ENCODE measurements at places on chromosomes 16 and 17.
A peak's percentile ranks its signal among the peaks of the same experiment; 100 is the strongest.

- DNase-seq, result no peak
Observed at GRCh38 chr17:72378414-72379390, 257.9 kb downstream of the SOX9 start.

DNA sequence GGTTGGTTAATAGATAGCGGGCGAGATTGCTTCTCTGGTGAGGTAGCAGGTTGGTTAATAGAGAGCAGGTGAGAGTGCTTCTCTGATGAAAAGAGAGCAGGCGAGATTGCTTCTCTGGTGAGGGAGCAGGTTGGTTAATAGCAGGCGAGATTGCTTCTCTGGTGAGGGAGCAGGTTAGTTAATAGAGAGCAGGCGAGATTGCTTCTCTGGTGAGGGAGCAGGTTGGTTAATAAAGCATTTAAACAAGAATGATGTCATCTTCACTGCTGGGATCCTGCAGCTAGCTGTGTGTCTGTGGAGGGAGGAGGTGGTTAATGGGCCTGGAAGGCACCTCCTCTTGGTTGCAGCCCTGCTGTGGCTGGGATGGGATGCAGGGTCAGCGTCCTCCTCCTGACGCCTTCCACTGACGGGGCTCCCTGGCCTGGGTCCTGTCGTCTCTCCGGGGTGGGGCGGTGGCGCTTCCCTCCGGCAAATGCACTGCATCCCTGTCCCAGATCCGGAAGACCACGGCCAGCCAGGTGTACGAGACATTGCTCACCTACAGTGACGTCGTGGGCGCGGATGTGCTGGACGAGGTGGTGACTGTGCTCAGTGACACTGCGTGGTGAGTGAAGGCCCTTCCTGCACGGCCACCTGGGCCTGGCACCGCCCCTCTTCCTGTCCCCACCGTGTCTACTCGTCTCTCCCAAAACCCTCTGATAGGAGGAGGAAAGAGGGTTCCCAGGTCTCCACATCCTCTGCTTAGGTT lies 99.2 kb upstream of the ZNF750 start:
- DNase-seq, result peak; percentile 18

DNA sequence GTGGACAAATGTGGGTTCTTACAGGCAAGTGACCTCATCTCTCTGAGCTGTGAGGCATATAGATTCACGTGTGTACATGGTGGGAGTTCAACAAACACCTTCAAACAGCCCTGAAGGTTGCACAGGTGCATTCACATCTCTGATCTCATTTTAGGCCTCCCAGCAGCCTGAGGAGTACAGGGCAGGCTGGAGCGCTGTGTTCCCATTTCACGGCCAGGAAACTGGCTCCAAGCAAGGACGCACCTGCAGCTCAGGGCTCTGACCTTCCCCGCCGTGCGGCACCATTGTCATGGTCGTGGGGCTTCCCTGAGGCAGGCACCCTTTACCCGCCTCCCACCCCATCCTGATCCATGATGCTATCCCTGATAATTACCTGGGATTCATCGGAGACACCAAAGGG lies 4.8 kb upstream of the CD300A start:
- no peak for DNase-seq

- DNase-seq, result peak; percentile 72
Observed at GRCh38 chr17:2940352-2940751, 123.1 kb downstream of the OR1D5 start.

DNA sequence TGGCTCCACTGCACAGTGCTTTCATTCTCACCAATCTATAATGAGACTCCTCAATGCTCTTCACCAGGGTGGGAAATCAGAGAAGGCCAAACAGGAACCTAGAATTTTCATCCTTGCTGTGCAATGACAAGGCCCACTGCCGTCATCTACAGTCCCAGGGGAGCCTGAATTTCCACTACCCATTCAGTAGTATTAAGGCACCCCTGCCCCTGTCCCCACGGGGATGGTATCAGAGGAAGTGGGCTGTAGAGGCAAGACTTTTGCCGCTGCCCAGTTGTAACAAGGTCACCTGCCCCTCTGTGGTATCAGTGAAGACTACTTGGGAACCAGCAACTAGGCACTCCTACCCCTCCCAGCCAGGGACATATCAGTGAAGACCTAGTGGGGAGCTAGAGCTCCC lies 104.5 kb downstream of the C16orf78 start:
- DNase-seq, result no peak

- peak; percentile 47 for DNase-seq
Observed at GRCh38 chr17:15323131-15323530, 18.3 kb downstream of the TEKT3 start.

- DNase-seq, result no peak
Observed at GRCh38 chr17:44559634-44560554, 2.6 kb downstream of the FZD2 start.

- no peak for DNase-seq
Observed at GRCh38 chr16:57251352-57251751, 6.3 kb downstream of the ARL2BP start.

DNA sequence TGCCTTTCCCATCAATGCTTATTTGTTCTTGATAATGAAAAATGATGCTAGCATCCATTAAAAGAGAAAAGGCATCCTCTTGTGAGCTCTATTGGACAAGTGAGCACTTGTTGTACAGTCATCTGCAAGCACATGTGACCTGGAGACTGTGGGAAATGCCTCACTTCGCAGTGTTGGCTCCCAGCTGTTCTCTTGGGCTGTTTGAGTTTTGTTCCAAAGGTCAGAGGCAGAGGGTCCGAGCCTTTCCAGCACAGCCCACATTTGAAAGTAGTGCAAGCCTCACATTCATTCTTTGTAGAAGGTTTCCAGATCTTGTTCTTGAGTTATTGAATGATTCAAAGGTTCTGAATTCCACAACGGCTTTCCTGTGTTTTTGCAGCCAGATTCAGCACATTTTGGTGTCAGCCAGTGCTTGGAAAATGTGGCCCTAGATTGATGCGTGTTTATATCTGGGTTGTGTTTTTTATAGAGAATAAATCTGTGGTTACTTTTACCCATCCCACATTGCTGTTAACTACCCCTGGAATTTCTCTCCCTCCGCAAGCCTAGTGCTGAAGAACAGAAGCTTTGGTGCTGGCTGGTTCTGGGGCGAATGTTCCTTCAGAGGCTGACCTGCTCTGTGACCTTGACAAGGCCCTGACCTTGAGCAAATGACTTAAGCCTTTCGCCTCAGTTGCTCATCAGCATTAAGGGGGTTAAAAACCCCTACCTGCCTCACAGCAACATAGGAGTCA lies 49.8 kb downstream of the CDH1 start:
- DNase-seq, result peak; percentile 51

- peak; percentile 66 for DNase-seq
Observed at GRCh38 chr17:15185625-15185991, 79.5 kb downstream of the PMP22 start.

DNA sequence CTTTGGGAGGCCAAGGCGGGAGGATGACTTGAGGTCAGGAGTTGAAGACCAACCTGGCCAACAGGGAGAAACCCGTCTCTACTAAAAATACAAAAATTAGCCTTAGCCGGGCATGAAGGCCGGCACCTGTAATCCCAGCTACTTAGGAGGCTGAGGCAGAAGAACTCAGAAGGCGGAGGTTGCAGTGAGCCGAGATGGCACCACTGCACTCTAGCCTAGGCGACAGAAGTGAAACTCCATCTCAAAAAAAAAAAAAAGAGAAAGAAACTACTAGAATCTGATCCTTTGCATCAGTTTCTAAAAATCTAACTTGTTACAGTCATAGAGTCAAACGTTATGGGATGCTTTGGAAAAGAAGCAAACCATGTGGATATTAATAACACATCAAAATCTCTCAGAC lies 1.6 kb upstream of the PECAM1 start:
- DNase-seq, result no peak

GRCh38 chr17:18235743-18236256 lies 10.4 kb downstream of the LLGL1 start:
- DNase-seq, result no peak

GRCh38 chr16:88442727-88443576 lies 10.1 kb upstream of the ZFPM1 start:
- peak; percentile 83 for DNase-seq

- no peak for DNase-seq
Observed at GRCh38 chr17:45233423-45233924, 11.8 kb downstream of the FMNL1 start.

GRCh38 chr16:56964243-56965148 lies 2.7 kb downstream of the CETP start:
- DNase-seq, result peak; percentile 70

GRCh38 chr16:54843424-54843750 lies 87.3 kb upstream of the IRX5 start:
- no peak for DNase-seq

DNA sequence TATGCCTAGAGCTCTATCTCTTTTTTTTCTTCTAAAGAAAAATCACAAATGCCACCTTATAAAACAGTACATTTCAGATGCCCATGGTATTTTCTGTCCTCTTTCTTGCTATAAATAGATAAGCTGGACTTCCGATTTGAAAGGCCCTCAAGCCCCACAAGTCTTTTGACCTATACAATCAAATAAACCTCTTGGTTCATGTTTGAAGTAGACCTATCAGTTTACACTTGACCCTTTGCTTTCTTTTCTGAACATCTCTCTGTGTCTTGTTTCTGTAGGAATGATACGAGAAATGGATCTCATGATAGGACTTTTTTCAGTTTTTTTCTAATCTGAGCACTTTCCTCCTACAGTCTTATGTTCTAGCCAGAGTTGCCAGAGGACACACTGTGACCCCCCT lies 327.2 kb downstream of the SOX9 start:
- no peak for DNase-seq

DNA sequence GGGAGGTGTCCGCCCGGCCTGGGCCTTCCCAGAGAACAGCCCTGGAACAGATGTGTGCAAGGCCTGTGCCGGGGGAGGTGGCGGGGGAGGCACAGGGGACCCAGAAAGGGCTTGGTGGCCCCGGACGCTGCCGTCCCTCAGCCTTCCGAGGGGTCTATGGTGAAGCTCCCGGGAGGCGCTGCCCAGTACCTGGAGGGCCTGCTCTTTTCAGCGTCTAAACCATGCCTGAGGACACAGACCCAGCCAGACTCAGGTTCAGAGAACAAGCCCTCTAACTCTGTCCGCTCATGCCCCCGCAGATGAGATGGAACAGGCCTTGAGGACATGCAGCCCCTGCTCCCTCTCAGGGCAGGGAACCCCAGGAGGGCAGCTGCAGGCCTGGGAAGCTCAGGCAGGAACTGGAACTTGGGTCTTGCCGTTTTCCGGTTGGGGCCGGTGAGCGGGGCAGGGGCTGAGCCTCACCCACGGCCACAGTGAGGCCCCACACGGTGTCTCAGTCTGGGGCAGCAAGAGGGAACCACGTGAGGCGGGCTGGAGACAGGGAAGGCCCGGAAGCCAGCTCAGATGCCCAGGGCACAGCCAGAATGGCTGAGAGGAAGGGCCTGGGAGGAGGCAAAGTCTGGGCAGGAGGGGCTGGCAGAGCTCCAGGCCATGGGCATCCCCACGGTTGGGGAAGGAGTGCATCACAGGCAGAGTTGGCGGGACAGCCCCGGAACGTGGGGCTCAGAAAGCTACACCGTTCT lies 12.5 kb downstream of the SLC16A3 start:
- peak; percentile 79 for DNase-seq

- no peak for DNase-seq
Observed at GRCh38 chr16:86772671-86773353, 194.5 kb downstream of the FOXL1 start.

DNA sequence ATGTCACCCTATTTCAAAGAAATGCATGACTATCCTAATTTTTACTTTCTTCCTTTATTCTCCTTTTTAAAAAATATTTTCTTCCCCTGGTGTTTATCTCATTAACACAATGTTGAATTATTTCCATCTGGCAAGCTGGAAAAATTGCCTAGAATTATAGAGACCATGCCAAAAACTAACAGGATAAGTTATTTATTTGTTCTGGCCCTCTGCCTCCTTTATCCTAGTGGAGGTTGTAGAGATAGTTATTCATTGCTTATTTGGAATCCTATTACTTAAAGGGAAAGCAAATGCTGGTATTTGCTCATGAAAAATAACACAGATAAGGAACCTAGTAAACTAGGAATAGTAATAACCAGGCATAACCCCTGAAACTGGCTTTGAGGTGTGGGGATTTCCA lies 684.9 kb upstream of the KIF2B start:
- no peak for DNase-seq

DNA sequence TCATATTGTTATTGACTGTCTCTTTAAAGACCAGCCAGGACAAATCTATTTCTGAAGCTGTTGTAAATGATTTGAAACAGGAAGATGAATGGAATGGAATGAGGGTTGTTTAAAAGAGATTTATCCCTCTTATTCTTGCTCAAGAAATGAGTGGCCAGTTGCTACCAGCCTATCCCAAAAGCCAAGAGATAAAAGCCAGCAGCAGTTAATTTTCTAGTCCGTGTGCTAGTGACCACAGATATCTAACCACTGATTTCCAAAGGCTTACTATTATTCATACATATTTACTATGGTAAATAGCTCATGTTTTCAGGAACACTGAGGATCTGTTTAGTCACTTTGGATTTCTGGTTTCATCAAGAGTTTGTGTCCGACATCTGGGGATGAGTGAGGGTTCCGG lies 105.7 kb downstream of the CDH13 start:
- no peak for DNase-seq

- no peak for DNase-seq
Observed at GRCh38 chr17:3949418-3949817, 14.8 kb downstream of the ATP2A3 start.

- DNase-seq, result no peak
Observed at GRCh38 chr17:68613739-68614298, 12.7 kb upstream of the FAM20A start.

GRCh38 chr16:2826591-2827373 lies 3.3 kb upstream of the ZG16B start:
- DNase-seq, result no peak

GRCh38 chr16:30110661-30111060 lies 2.7 kb downstream of the GDPD3 start:
- DNase-seq, result no peak

GRCh38 chr16:1745900-1746692 lies 25.2 kb downstream of the NME3 start:
- DNase-seq, result no peak

- no peak for DNase-seq
Observed at GRCh38 chr17:8359769-8360168, 16.7 kb downstream of the KRABD2 start.

DNA sequence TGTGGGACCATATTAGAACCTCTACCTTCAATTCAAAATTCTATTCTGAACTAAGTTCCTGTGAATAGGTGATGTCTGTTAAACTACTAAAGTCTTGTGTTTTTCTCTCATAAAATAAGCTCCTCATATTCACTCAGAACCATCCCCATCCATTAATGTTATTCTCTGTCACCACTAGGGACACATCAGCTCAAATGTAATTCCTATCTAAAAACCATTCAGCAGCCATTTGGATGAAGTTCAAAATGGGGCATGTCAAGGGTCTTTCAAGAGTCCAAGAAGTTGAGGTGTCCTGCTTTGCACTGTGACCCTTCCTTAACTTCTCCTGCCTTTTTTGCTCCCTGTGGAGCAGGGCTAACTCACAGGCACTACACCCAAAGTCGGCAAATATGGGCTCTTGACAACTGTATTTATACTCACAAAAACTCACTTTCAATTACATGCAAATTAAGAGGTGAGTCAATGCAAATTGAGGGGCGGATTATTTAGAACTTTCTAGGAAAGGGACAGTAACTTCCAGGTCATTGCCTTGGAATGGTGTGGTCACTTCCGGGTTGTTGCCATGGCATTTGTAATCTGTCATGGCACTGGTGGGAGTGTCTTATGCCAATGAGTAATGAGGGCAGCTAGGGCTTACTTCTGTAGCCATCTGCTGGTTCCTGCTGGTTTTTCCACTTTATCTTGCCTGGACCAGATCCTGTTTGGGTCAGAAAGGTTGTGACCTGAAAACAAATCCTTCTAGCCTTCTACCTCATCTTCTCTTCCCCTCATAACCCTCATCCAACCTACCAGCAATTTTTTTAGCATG lies 128.2 kb upstream of the COX10 start:
- DNase-seq, result no peak

GRCh38 chr17:17413215-17413792 lies 63.5 kb upstream of the MED9 start:
- peak; percentile 13 for DNase-seq
